ENCODE measurements at places on chromosomes 2 and 18.

DNA sequence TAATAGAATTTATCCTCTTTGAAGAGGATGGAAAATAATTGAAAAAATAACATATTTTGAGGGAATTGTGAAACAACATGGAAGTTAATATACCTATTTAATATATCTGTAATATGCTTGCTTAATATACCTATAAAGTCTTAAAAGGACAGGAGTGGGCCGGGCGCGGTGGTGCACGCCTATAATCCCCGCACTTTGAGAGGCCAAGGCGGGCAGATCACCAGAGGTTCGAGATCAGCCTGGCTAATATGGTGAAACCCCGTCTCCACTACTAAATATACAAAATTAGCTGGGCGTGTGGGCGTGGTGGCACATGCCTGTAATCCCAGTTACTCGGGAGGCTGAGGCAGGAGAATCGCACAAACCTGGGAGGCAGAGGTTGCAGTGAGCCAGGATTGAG is 254.9 kb downstream of the TMX3 start:
- DNase-seq = no peak

- DNase-seq = no peak
Observed at GRCh38 chr2:157803952-157804351, 72.2 kb downstream of the ACVR1 start.

- no peak for DNase-seq
Observed at GRCh38 chr2:236052926-236053821, 115.0 kb downstream of the GBX2 start.

DNA sequence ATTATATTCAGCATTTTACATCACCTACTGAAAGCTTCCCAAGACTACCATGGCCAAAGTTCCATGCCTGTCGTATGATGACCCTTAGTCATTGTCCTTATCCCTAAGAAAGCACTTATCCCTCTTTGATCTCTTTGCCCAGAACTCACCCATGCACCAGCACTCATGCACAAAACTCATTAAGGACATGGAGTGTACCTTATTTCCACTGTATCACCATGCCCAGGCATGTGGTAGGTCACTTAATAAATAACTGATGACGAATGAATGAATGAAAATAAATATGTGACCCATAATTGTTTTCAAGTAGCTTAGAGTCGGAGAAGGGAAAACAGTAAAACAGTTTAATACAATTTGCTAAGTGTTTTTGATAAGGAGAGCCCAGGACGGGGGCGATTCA is 220.1 kb downstream of the IKZF2 start:
- no peak for DNase-seq

GRCh38 chr2:182186132-182186735 is 200.6 kb downstream of the PPP1R1C start:
- peak; percentile 42 for DNase-seq

DNA sequence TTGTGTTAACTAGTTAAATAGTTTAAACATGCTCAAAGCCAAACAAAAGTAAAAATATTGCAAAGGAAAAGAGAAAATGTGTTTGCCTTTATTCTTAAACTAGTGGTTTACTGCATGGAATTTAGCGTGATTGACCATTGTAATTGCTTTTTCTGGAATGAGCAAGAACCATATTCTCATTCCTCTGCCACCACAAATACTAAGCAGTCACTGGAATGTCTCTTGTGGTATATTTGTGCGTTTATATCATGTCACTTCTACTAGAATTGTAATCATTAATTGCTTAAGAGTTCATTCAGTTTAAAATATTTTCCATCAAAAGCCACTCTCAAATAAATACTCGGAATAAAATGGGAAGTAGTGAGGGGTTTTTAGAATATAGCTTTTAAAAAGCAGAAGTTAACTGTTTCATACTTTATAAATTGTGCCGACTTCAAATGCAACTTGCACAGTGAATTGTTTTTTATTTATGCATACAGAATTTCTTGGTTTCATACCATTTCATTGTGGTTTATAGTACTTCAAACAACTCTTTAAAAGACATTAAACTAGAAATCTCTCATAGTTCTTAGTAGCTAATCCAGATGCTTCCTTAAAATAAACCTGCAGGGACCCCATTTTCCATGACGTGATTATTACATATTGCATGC is 288.1 kb downstream of the EPHA4 start:
- no peak for DNase-seq

DNA sequence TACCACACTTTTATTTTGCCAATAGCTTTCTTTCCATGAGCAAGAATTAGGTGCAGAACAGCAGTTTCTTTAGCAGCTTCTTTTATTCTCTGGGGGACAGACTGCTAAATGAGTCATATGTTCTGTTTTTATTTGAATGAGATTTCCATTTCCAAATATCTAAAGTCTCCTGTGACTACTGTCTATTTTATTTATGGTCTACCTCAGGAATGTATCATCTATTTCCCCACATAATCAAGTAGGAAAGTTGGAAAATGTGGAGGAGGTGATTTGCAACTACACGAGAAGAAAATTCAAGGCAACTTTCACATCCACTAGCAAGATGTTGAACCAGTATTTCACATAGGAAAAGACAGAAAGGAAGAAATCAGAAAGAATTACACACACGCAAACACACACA is 139.9 kb upstream of the MEX3C start:
- no peak for DNase-seq

DNA sequence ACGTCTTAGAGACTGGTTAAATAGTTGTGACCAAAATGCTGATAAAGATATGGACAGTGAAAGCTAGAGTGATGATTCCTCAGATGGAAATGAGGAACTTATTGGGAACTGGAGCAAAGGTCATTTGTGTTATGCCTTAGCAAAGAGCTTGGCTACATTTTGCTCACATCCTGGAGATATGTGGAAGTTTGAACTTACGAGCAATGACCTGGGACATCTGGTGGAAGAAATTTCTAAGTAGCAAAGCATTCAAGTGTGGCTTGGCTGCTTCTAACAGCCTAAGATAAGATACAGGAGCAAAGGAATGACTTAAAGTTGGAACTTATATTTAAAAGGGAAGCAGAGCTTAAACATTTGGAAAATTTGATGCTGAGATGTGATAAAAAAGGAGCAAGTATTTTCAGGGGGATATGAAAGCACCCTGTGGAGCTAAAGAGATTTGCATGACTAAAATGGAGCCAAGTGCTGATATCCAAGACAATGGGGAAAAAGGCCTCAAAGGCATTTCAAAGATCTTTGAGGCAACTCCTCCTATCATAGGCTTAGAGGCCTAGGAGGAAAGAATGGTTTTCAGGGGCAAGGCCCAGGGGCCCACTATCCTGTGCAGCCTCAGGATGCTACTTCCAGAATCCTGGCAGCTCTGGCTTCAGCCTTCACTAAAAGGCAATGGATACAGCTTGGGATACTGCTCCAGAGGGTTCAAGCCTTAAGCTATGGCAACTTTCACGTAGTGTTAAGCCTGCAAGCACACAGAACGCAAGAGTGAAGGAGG is 124.1 kb upstream of the KLHL14 start:
- DNase-seq = no peak

GRCh38 chr2:125711075-125711474 is 944.9 kb upstream of the GYPC start:
- no peak for DNase-seq

DNA sequence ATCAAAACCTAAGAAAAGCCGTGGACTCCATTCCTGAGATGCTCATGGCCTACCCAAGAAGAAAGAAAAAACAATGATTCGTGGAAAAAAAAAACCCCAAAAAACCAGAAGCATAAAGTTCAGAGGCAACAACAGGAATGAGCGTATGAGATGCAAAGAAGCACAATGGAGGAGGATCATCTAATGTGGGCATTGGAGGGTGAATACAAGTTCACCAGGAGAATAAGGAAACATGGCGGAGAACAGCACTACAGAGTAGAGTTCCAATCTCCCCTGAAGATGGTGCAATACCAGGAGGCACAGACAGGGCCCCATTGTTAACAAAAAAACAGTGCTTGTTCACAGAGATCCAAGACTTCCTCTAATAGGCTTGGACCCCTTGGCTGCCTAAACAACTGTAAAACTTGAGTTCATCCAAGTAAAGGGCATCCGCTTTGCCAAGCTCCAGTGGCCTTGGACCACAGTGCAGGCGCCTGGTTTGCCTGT is 337.2 kb downstream of the PDE11A start:
- DNase-seq = no peak

- no peak for DNase-seq
Observed at GRCh38 chr18:34085140-34085739, 139.5 kb downstream of the NOL4 start.

DNA sequence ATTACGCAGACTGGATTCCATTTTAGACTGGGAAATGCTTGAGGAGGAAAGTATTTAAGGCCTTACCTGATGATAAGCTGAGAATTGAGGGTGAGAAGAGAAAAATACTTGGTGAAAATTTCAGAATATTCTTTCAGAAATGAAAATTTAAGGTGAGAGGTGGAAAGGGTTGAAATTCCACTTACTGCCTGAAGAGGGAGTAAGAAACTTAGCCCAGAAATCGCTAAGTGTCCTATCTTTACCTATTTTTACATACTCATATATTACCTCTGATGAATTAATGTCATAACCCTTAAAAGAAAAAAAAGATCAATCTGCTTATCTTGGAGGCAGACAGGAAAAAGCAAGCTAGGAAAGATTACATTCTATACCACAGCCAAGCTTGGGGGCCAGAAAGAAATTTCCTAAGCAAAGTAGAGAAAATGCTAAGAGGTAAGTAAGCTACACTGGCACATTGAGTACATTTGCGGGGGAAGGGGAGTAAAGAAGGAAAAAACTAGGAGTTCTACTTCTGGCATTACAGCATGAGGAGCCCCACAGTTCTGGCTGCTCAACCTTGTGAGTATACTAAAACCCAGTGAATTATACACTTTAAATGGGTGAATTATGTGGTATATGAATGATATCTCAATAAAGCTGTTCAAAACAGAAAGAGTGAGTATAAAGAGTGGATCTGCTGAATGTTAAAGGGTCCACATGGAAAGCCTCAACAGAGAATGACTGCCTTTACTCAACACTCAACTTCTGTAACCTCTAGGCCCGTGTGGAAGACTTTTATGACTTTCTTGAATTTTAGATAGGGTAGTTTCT is 33.8 kb downstream of the SMC6 start:
- no peak for DNase-seq

- no peak for DNase-seq
Observed at GRCh38 chr2:136486115-136486514, 279.2 kb upstream of the THSD7B start.

- DNase-seq = no peak
Observed at GRCh38 chr2:132623096-132623839, 46.7 kb downstream of the LYPD1 start.

DNA sequence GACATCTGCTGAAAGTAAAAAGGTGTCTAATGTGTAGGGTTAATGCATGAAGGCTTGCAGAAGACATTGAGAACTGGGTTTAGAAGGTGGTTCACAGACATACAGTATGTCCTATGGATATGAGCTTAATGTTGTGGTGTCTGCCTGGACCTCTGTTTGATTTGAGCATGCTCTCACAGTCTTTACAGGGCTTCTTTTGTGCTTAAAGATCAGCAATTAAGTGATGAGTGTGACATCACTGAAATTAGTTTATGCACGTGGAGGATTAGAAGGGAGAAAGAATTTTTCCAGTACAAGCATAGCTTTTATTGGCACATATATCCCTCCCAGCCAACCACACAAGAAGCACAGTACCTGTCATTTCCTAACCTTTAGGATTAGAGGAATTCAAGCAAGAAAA is 367.5 kb upstream of the RAB12 start:
- no peak for DNase-seq

DNA sequence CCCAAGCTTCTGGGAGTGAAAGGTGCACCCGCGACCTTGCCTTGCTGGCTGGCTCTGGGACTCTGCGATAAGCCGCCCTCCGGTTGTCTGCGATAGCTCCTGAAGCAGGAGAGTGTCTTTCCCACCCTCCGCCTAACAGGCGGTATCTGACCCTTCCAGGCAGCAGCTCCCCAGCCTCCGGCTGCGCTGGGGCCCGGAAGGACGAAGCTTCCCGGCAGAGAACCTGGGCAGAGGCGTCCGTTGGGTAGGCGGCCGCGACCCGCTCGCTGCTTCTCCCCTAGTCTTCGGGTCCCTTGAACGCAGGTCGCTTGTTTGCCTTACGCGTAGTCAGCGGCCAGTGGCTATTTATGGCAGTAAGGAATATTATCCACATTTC is 446 bp upstream of the RHBDD1 start:
- DNase-seq = no peak

GRCh38 chr2:119389615-119390306 is 23.0 kb downstream of the DBI start:
- DNase-seq = no peak

- DNase-seq = no peak
Observed at GRCh38 chr2:119480718-119481142, 43.6 kb downstream of the SCTR start.

DNA sequence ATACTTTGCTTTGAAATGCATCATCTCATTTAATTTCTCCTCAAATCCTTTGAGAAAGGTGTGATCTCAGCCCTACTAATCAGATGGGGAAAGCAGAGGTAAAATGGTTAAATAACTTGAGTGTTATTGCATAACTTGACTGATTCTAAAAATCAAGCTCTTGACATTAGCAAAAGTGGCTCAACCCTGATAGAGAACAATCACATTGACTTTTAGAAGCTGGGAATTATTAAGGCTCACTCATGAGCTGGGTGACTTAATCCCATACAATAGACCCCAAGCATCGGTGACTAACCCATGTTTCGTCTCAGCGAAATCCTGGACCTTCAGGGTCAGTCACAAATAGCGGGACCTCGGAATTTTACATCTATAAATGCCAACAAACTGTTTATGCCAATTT is 378.9 kb downstream of the NBAS start:
- no peak for DNase-seq

DNA sequence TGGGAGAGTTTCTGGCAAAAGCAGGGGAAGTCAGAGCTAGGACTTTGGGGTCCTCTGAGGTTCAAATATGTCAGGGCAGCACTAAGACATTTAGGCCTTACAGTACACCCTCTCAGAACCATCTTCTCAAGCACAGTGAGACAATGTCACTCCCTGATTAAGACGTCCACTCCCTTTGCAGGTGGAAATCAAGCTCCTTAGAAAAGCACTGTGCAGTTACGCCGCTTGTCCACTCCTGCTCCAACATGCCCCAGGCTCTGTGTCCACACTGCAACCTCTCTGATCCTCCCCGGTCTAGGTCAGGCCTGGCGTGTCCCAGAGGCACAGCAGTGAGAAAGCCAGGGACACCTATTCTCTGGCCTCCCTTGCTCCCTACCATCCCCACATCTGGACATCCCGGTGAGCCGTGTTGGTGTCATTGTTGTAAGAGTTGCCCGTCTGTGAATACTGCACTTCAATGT is 528.6 kb upstream of the ID2 start:
- DNase-seq = no peak

DNA sequence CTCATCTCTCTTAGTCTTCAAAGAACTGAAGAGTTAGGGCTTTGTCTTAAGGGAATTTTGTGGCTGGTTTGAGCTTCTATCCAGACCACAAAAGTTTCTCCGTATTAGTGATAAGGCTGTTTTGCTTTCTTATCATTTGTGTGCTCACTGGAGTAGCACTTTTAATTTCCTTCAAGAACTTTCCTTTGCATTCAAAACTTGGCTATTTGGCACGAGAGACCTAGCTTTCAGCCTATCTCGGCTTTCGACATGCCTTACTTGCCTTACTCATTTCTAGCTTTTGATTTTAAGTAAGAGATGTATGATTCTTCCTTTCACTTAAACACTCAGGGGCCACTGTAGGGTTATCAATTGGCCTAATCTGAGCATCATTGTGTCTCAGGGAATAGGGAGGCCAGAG is 29.9 kb downstream of the HDHD2 start:
- DNase-seq = no peak

GRCh38 chr2:37375741-37376288 is 31.4 kb downstream of the QPCT start:
- DNase-seq = no peak

All from NCI-H774 (cell line).